ENCODE measurements at places on chromosomes 2 and 18. TPM values are rescaled to one million over a fixed set of nuclear protein-coding genes. Genes with fewer than 3 reads are reported as not detected.

GAL3ST2 gene
- 0.37 TPM for total RNA-seq

KCNK3 gene
- not detected for total RNA-seq

C2orf81 gene
- total RNA-seq, result 2.4 TPM

KCNG2 gene
- total RNA-seq, result 0.15 TPM

MAPK4 gene
- total RNA-seq, result 1.9 TPM

RELCH gene
- 32.3 TPM for total RNA-seq

NT5DC4 gene
- not detected for total RNA-seq

VIL1 gene
- 4.2 TPM for total RNA-seq

ACADL gene
- total RNA-seq, result 0.24 TPM

DNA sequence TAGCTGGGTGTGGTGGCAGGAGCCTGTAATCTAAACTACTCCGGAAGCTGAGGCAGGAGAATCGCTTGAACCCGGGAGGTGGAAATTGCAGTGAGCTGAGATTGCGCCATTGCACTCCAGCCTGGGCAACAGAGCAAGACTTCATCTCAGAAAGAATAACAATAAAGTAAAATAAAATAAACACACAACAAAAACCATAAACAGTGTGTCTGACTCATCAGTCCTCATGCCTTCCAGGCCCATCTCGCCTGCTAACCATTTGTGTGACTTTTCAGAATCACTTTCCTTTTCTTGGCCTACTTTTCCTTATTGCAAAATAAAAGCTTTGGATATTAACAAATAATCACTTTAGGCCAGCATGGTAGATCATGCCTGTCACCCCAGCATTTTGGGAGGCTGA, 42.0 kb upstream of the ASXL2 start:
- DNase-seq, result no peak
- H3K36me3 ChIP-seq, result no peaks in the 10 kb centered on the region
- no peaks in the 10 kb centered on the region for H3K27me3 ChIP-seq
- H3K4me1 ChIP-seq, result no peaks in the 10 kb centered on the region
- no peak overlapping the region for H3K27ac ChIP-seq

DNA sequence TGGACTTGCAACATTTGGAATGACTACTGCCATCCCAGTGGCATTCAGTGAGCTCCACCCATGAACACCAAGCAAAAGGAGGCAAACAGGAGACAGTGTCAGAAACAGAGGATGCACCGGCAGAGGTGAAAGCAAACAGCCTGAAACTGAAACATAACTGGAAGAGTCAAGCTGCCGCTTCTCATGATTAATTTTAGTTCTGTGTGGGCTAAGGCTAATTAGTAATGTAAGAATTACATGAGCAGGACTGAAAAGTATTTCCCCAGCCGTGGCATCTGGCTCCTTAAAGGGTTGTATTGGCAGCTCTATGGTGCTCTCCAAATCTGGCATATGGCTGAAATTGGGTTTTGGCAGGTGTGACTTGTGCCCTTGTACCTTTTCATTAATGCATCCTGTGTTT, 1108.1 kb downstream of the TSN start:
- DNase-seq, result no peak
- H3K4me1 ChIP-seq, result no peaks in the 10 kb centered on the region
- no peaks in the 10 kb centered on the region for H3K27me3 ChIP-seq
- H3K36me3 ChIP-seq, result no peaks in the 10 kb centered on the region

DNA sequence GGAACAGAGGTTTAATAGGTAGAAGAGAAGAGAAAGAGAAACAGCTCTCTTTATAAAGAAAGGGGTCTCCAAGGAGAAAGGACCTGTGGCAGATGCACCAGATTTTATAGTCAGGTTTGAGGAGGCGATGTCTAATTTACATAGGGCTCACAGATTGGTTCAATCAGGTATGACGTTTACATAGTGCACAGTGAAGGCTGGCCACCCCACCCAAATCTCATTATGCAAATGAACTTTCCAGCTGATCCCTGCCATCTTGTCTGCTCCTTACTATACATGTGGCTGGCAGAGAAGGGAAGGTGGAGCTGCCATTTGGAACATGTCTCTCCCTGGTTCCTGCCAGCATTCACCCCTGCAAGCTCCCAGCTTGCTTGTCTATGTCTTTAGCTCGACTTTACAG, 557.8 kb downstream of the SUCLG1 start:
- H3K36me3 ChIP-seq, result no peaks in the 10 kb centered on the region
- no peak overlapping the region for H3K4me3 ChIP-seq
- no peaks in the 10 kb centered on the region for H3K4me1 ChIP-seq
- DNase-seq, result no peak
- H3K27ac ChIP-seq, result no peak overlapping the region
- no peaks in the 10 kb centered on the region for H3K27me3 ChIP-seq

GRCh38 chr2:191209340-191209739, 35.9 kb upstream of the MYO1B start:
- H3K4me1 ChIP-seq, result no peaks in the 10 kb centered on the region
- no peak overlapping the region for H3K4me3 ChIP-seq
- H3K27ac ChIP-seq, result no peak overlapping the region
- no peak for DNase-seq
- no peaks in the 10 kb centered on the region for H3K36me3 ChIP-seq
- H3K27me3 ChIP-seq, result no peaks in the 10 kb centered on the region

- DNase-seq, result peak; percentile 42
- peaks cover 3% of the 10 kb centered on the region for H3K27me3 ChIP-seq
- H3K27ac ChIP-seq, result no peak overlapping the region
These were observed 491 bp downstream of the L3MBTL4 start for GRCh38 chr18:6414118-6414722.

GRCh38 chr2:10830203-10830602, 17.6 kb upstream of the PDIA6 start:
- no peaks in the 10 kb centered on the region for H3K36me3 ChIP-seq
- DNase-seq, result no peak
- H3K27me3 ChIP-seq, result no peaks in the 10 kb centered on the region
- H3K4me1 ChIP-seq, result no peaks in the 10 kb centered on the region

- H3K36me3 ChIP-seq, result no peaks in the 10 kb centered on the region
- H3K27ac ChIP-seq, result no peak overlapping the region
- no peak overlapping the region for H3K4me3 ChIP-seq
- no peaks in the 10 kb centered on the region for H3K4me1 ChIP-seq
- no peaks in the 10 kb centered on the region for H3K27me3 ChIP-seq
These were observed 61.6 kb upstream of the NCOA1 start for GRCh38 chr2:24429197-24430074.

GRCh38 chr2:109032229-109032820, 43.3 kb upstream of the EDAR start:
- H3K27me3 ChIP-seq, result peaks cover 18% of the 10 kb centered on the region
- no peak for DNase-seq
- H3K36me3 ChIP-seq, result 0 out of 2 replicates have a peak, but pooled peaks cover 5% of the 10 kb centered on the region
- peaks cover 6% of the 10 kb centered on the region for H3K4me1 ChIP-seq
- H3K27ac ChIP-seq, result no peak overlapping the region
- peak overlapping the region; percentile 78 for H3K4me3 ChIP-seq

DNA sequence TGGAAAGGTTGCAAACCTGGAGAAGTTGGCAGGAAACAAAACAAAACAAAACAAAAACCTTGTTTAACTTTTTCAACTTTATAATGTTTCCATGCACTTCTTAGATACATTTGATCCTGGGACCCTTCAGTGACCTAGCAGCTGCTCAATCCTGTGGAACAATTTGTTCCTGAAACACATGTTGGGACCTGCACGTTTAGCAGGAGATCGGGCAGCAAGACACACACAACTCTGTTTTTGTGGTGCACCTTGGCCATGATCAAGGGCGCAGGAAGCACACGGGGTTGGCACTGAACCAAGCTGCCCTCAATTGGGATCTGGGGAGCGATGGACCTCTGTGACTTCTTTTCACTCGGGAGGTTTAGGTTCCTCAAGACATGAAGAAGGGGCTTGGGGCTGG, 268.7 kb downstream of the LOXHD1 start:
- no peaks in the 10 kb centered on the region for H3K36me3 ChIP-seq
- no peak for DNase-seq
- no peak overlapping the region for H3K27ac ChIP-seq
- no peaks in the 10 kb centered on the region for H3K27me3 ChIP-seq

DNA sequence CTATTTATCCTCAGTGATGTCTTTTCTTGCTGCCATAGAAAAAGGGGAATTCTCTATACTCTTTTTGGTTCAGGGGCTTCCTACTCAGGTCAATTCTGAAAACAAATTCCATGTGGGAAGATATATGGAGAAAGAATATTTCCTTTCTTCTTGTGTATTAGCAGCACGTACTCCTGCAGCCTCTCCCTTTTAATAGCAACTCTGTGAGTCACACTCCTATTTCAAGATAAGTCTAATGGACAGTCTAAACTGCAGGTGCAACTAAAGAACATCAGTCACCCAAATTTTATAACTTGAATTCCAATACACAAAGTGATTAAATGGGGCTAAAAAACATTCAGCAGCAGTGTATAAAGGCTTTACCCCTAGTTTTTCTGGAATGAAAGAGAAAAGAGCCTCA, 942.2 kb downstream of the CNTNAP5 start:
- no peaks in the 10 kb centered on the region for H3K27me3 ChIP-seq
- no peak overlapping the region for H3K4me3 ChIP-seq
- no peak overlapping the region for H3K27ac ChIP-seq
- H3K4me1 ChIP-seq, result no peaks in the 10 kb centered on the region
- DNase-seq, result no peak
- no peaks in the 10 kb centered on the region for H3K36me3 ChIP-seq

GRCh38 chr2:113203217-113203530, 29.4 kb downstream of the PSD4 start:
- H3K4me3 ChIP-seq, result no peak overlapping the region
- H3K27me3 ChIP-seq, result no peaks in the 10 kb centered on the region
- H3K36me3 ChIP-seq, result no peaks in the 10 kb centered on the region

DNA sequence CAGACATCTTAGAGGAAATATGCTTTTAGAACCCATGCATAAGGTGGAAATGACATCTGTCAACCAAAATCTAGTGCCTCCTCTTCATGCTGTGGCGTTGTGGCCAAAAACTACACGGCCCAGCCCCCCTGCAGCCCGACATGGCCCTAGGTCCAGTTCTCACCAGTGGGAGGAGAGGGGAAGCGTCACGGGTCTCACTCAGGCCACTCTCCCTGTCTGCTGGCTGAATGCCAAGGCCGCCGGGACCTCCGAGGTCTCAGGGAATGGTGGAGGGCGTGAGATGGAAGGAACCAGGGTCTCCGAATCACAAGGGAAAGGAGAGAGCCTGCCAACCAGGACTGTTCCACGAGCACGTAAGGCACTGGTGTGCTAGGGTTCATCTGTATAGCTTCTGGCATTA, 361.0 kb downstream of the ANAPC1 start:
- H3K27ac ChIP-seq, result no peak overlapping the region
- H3K36me3 ChIP-seq, result no peaks in the 10 kb centered on the region
- H3K4me3 ChIP-seq, result no peak overlapping the region
- no peaks in the 10 kb centered on the region for H3K27me3 ChIP-seq
- H3K4me1 ChIP-seq, result no peaks in the 10 kb centered on the region

DNA sequence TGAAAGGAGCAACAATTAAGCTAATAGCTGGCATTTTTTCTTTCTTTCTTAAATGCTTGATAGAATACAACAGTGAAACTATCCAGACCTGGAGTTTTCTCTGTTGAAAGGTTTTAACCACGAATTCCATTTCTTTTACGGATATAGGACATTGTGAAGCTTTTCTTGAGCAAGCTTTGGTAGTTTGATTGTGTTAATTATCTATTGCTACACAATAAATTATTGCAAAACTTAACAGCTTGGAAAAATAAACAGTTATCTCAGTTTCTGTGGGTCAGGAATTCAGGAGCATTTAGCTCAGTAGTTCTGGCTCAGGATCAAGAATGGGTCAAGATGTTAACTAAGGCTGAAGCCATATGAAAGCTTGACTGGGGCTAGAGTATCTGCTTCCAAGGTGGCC, 11.7 kb downstream of the PHOSPHO2 start:
- no peak overlapping the region for H3K4me3 ChIP-seq
- peaks cover 8% of the 10 kb centered on the region for H3K36me3 ChIP-seq
- H3K27ac ChIP-seq, result no peak overlapping the region
- H3K27me3 ChIP-seq, result no peaks in the 10 kb centered on the region
- no peak for DNase-seq

- H3K27ac ChIP-seq, result no peak overlapping the region
- no peak overlapping the region for H3K4me3 ChIP-seq
- H3K27me3 ChIP-seq, result no peaks in the 10 kb centered on the region
- DNase-seq, result no peak
- H3K4me1 ChIP-seq, result peaks cover 2% of the 10 kb centered on the region
These were observed 82.0 kb downstream of the MREG start for GRCh38 chr2:215931256-215931903.

GRCh38 chr2:223846515-223846914, 9.1 kb upstream of the AP1S3 start:
- H3K36me3 ChIP-seq, result peaks cover 26% of the 10 kb centered on the region
- no peaks in the 10 kb centered on the region for H3K27me3 ChIP-seq
- H3K4me3 ChIP-seq, result no peak overlapping the region

DNA sequence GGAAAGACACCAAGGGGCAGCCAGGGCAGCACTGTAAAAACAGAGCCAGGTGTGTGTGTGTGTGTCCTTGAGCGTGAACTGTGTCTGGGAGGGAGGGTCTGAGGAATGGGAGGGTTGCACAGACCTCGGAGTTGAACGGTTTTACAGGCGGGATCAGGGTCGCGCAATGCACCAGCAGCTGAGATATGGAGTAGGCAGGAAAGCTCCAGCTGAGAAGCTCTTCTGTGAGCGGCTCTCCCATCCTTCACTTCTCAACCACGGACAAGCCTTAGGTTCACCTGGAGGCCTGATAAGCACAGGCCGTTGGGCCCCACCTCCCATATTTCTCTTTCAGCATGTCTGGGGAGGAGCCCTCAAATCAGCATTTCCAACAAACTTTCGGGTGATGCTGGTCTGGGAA, 12.1 kb downstream of the SERTAD2 start:
- H3K27me3 ChIP-seq, result peaks cover 5% of the 10 kb centered on the region
- peaks cover 11% of the 10 kb centered on the region for H3K4me1 ChIP-seq
- peaks cover 5% of the 10 kb centered on the region for H3K36me3 ChIP-seq
- no peak for DNase-seq
- no peak overlapping the region for H3K4me3 ChIP-seq

DNA sequence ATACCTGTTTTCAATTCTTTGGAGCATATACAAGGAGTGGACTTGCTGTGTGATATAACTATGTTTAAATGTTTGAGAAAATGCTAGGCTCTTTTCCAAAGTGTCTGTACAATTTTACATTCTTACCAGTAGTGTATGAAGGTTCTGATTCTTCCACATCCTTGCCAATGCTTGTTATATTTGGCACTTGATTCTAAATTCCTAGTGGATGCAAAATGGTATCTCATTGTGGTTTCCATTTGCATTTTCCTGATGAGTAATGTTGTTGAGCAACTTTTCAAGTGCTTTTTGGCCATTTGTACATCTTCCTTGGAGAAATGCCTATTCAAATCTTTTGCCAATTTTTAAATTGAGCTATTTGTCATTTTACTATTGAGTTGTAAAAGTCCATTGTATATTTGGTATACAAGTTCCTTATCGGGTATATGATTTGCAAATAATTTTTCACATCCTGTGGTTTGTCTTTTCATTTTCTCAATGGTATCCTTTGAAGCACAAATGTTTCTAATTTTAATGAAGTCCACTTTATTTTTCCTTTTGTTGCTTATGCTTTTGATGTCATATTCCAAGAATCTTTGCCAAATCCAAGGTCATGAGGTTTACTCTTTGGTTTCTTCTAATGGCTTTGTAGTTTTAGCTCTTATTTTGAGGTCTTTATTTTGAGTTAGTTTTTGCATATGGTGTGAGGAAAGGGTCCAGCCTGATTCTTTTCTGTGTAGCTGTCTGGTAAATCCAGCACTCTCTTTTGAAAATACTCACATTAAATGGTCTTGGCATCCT, 33.2 kb upstream of the CWC22 start:
- 0 out of 2 replicates have a peak, but pooled peaks cover 4% of the 10 kb centered on the region for H3K36me3 ChIP-seq
- H3K27ac ChIP-seq, result no peak overlapping the region
- no peak overlapping the region for H3K4me3 ChIP-seq
- no peak for DNase-seq

All from H9 (cell line).